H9 (cell line): ENCODE measurements at places on chromosomes 4 and X. TPM values are rescaled to one million over a fixed set of nuclear protein-coding genes. Genes with fewer than 3 reads are reported as not detected.

DNA sequence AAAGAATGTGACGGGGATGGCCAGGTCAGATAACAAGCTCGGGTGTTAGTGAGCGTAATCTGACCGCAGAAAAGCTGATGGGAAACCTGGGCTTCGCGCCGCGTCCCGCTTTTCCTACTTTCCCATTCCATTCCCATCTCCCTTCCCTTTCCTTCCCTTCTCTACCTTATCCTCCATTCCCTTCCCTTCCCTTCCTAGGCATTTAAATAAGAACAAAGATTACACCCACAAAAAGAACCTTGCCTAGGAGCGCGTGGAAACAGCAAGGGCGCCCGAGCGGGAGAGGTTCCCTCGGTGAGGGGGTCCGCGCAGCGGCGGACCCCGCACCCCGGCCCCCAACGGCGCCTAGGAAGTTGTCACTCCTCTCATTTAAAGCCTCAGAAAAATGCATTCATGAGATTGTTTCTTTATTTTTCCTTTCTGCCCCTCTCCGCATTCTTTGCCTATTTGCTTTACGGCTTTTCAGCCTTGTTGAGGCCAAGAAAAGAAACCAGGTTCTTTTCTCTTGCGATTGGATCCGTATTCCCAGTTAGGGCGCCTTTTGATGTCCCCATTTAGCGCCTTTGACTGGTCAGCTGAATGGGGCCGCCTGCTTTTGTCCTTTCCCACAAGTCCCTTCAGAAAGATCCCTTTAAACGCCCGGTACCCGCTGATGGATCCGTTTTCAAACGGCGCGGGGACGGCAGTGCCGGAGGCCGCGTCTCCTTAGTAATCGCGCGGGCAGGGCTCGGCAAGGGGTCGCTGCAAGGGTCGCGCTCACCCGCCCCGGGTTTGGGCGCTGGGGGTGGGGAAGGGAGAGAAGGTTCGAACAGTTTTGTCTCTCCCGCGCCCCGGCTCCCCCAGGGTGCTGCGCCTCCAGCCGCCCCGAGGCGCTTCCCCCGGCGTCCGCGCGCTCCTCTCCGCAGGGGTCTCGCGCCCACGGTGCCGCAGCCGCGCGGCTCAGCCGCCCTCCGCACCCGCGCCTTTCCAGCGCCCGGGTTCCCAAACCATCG is 54.1 kb upstream of the TMEM33 start:
- peak overlapping the region; percentile 32; the same call in 1 of the 2 replicates for H3K4me3 ChIP-seq
- peaks cover 87% of the 10 kb centered on the region for H3K27me3 ChIP-seq
- H3K36me3 ChIP-seq: no peaks in the 10 kb centered on the region
- H3K27ac ChIP-seq: no peak overlapping the region
- no peaks in the 10 kb centered on the region; the same call in 1 of the 2 replicates for H3K4me1 ChIP-seq

The ADH1A gene
- total RNA-seq: not detected in 2 replicates

- H3K4me3 ChIP-seq: no peak overlapping the region
- DNase-seq: no peak
- H3K36me3 ChIP-seq: no peaks in the 10 kb centered on the region
Measured at GRCh38 chr4:79865201-79865597, 207.8 kb downstream of the ANTXR2 start.

DNA sequence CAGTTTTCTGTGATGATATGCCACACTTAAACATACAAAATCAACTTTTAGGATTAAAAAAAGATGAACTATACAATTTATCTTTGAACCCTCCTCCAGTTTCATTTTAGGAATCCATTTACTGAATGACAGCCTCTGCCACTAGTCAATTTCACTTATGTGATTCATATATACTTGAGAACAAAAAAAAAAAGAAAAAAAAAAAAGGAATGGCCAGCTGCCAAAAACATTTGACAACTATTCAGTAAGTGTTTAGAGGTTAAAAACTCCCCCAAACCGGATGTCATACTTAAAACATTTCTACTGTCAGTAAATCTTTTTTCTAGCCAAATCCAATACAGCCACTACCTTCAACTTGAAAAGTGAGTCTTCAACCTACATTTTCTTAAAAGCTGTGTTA is 266.7 kb upstream of the MAGEB2 start:
- H3K4me3 ChIP-seq: no peak overlapping the region
- no peak for DNase-seq
- H3K4me1 ChIP-seq: no peaks in the 10 kb centered on the region

GRCh38 chr4:73415807-73416238 is 11.7 kb downstream of the ALB start:
- H3K36me3 ChIP-seq: no peaks in the 10 kb centered on the region
- H3K4me3 ChIP-seq: no peak overlapping the region
- DNase-seq: no peak
- H3K4me1 ChIP-seq: no peaks in the 10 kb centered on the region
- no peaks in the 10 kb centered on the region for H3K27me3 ChIP-seq

DNA sequence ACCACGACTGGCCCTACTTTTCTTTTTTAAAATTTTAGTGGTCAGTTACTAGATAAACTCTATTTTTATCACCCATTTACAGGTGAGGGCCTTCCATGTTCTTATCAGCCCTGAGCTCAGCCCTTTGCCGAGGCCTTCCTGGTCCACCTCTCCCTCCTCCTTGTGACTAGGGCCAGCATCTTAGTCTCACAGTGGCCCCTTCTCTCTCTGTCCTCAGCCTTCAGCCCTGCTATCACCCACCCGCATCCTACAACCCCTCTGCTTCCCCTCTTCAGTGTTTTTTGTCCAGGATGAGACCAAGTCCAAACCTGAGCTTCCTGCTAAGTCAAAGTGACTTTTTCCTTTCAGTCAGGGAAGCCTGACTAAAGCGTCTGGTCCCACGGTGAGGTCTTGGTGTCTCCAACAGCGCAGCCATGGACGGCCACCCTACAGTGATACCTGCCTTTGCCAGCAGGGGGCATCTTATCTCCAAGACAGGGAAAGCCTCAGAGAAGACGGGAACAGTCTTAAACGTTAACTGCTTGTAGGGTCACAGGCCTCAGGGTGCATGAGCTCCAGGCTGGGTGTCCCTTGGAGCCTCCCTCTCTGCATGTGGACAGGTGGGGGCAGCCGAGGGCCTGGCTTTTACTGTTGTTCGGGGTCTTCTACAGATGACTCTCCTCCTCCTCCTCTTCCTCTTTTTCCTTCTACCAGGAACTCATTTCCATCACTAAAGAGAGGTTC is 11.7 kb upstream of the GAGE10 start:
- no peak overlapping the region for H3K27ac ChIP-seq
- DNase-seq: peak; percentile 78
- H3K36me3 ChIP-seq: peaks cover 1% of the 10 kb centered on the region
- H3K27me3 ChIP-seq: no peaks in the 10 kb centered on the region
- H3K4me3 ChIP-seq: no peak overlapping the region

The PITX2 gene
- total RNA-seq: 7.5 and 8.5 TPM in 2 replicates

The TMEM185A gene
- 22.7 and 23.6 TPM in 2 replicates for total RNA-seq

GRCh38 chrX:96713303-96713702 is 28.7 kb downstream of the DIAPH2 start:
- H3K4me1 ChIP-seq: no peaks in the 10 kb centered on the region
- H3K27ac ChIP-seq: no peak overlapping the region
- no peak overlapping the region for H3K4me3 ChIP-seq
- DNase-seq: no peak

The HSPA4L gene
- total RNA-seq: 5.3 and 5.6 TPM in 2 replicates

DNA sequence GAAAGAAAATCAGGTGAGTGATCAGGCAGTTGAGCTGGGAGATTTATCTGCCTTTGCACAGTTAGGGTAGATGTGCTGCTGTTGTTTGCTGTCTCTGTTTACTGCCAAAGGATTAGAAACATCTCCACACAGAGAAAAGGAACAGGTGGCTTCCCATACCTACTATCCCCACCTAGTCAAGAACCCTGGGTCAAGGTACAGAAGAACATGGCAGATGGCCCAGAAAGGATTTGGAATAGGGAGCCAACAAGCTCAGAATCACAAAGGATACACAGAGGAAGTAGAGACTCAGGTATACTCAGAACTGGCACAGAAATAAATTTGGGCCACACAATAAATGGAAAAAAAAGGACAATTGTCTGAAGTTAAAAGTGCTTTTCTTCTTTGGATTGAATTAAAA is 64.3 kb downstream of the TIGD2 start:
- H3K36me3 ChIP-seq: no peaks in the 10 kb centered on the region
- H3K4me3 ChIP-seq: no peak overlapping the region
- no peak for DNase-seq
- H3K27ac ChIP-seq: no peak overlapping the region

- H3K36me3 ChIP-seq: no peaks in the 10 kb centered on the region
- no peak overlapping the region for H3K4me3 ChIP-seq
- no peaks in the 10 kb centered on the region for H3K27me3 ChIP-seq
- no peaks in the 10 kb centered on the region for H3K4me1 ChIP-seq
- no peak for DNase-seq
- no peak overlapping the region for H3K27ac ChIP-seq
Measured at GRCh38 chr4:69787879-69788278, 27.5 kb upstream of the SULT1B1 start.

- no peak for DNase-seq
- H3K36me3 ChIP-seq: no peaks in the 10 kb centered on the region
- no peak overlapping the region for H3K27ac ChIP-seq
Measured at GRCh38 chrX:12919051-12919450, 12.6 kb downstream of the TLR8 start.

The SLC25A43 gene
- total RNA-seq: 3.7 and 4.2 TPM in 2 replicates

GRCh38 chr4:17636341-17636695 is 21.9 kb downstream of the MED28 start:
- no peaks in the 10 kb centered on the region for H3K27me3 ChIP-seq
- DNase-seq: no peak
- peaks cover 37% of the 10 kb centered on the region for H3K36me3 ChIP-seq
- no peak overlapping the region for H3K27ac ChIP-seq
- no peak overlapping the region for H3K4me3 ChIP-seq

GRCh38 chr4:38570647-38571276 is 93.2 kb upstream of the KLF3 start:
- no peaks in the 10 kb centered on the region for H3K27me3 ChIP-seq
- DNase-seq: no peak
- no peak overlapping the region for H3K27ac ChIP-seq
- H3K36me3 ChIP-seq: no peaks in the 10 kb centered on the region
- H3K4me3 ChIP-seq: no peak overlapping the region

- no peaks in the 10 kb centered on the region for H3K4me1 ChIP-seq
- H3K4me3 ChIP-seq: no peak overlapping the region
- H3K27me3 ChIP-seq: no peaks in the 10 kb centered on the region
- no peak overlapping the region for H3K27ac ChIP-seq
Measured at GRCh38 chr4:124753941-124754581, 41.5 kb upstream of the ANKRD50 start.

DNA sequence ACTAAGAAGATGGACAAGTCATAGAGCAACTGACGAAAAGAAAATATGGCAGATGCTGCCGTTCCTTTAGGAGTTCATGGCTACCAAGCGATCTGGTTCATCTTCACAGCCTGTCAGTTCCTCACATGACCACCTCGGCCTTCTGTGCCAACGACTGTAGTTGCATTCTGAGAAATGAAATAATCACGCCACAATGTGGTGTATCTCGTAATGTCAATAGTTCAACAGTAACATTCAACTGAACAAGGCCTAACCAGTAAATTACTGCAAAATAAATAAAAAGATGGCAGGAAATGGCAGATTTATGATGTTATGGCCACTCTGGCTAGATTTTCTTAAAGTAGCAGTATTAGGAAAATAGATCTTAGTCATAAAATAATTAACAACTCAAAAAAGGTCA is 4.4 kb downstream of the GPRIN3 start:
- no peak overlapping the region for H3K4me3 ChIP-seq
- no peak overlapping the region for H3K27ac ChIP-seq
- H3K27me3 ChIP-seq: no peaks in the 10 kb centered on the region; the same call in 1 of the 2 replicates
- peaks cover 3% of the 10 kb centered on the region for H3K4me1 ChIP-seq
- no peak for DNase-seq

The SLC25A31 gene
- not detected in 2 replicates for total RNA-seq

- no peak overlapping the region for H3K4me3 ChIP-seq
- no peak for DNase-seq
- no peaks in the 10 kb centered on the region for H3K36me3 ChIP-seq
- H3K4me1 ChIP-seq: no peaks in the 10 kb centered on the region
Measured at GRCh38 chrX:136710325-136710951, 62.5 kb downstream of the CD40LG start.

The GPR143 gene
- 7.1 and 7.9 TPM in 2 replicates for total RNA-seq

- H3K4me3 ChIP-seq: no peak overlapping the region
- DNase-seq: no peak
- peaks cover 14% of the 10 kb centered on the region; the same call in 2 of the 3 replicates for H3K36me3 ChIP-seq
- no peaks in the 10 kb centered on the region for H3K27me3 ChIP-seq
- no peak overlapping the region for H3K27ac ChIP-seq
Measured at GRCh38 chr4:77045490-77045889, 30.3 kb downstream of the CCNI start.

GRCh38 chrX:18173494-18174180 is 47.0 kb downstream of the BEND2 start:
- H3K4me1 ChIP-seq: no peaks in the 10 kb centered on the region
- no peaks in the 10 kb centered on the region for H3K36me3 ChIP-seq
- DNase-seq: no peak
- no peak overlapping the region for H3K27ac ChIP-seq
- no peaks in the 10 kb centered on the region; the same call in 1 of the 2 replicates for H3K27me3 ChIP-seq

The GLUD2 gene
- total RNA-seq: 0.99 and 1.0 TPM in 2 replicates

GRCh38 chr4:153028535-153028934 is 92.4 kb downstream of the FHDC1 start:
- peak; percentile 49 for DNase-seq

DNA sequence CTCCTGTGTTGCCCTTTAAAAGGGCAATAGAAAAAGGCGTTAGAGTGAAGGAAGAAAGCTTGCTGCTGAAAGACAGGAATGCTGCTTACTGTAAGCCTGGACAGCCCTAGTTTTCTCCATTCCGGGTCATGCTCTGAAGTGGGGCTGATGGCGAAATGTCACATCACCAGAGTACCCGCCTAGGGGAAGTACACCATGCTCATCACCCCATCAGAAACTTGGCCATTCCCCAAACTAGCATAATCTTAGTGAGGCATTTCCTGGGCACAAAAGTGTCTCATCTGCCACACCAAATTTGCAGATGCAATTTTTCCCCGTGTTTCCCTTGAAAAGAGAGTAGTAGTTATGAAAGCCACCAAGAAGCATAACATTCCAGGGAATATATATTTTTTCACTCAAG is 47.8 kb upstream of the CAMK2D start:
- H3K27ac ChIP-seq: no peak overlapping the region
- H3K4me1 ChIP-seq: no peaks in the 10 kb centered on the region
- H3K4me3 ChIP-seq: no peak overlapping the region
- no peaks in the 10 kb centered on the region for H3K27me3 ChIP-seq
- H3K36me3 ChIP-seq: no peaks in the 10 kb centered on the region
- DNase-seq: no peak

- no peaks in the 10 kb centered on the region for H3K27me3 ChIP-seq
- DNase-seq: no peak
- H3K4me1 ChIP-seq: no peaks in the 10 kb centered on the region
- no peaks in the 10 kb centered on the region; the same call in 1 of the 3 replicates for H3K36me3 ChIP-seq
- H3K27ac ChIP-seq: no peak overlapping the region
- H3K4me3 ChIP-seq: no peak overlapping the region
Measured at GRCh38 chrX:44483965-44484606, 58.6 kb downstream of the FUNDC1 start.

DNA sequence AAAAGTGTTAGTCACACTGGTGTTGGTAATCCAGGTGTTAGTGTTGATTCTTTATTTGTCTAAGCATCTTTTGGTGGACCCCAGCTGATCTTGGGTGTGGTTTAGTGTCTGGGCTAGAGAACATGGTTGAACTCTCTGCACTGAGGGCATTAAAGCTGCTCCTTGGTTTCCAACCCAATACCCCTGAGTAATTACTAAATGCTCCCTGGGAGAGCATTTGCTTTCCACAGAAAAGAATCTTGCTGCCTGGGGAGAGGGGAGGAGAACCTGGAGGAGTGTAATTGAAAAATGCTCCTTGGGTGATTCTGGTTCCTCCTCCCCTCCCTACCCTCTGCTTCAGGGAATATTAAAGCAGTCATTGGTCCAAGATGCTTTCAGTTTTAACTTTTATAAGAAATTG is 3.1 kb downstream of the GUCY1B1 start:
- no peaks in the 10 kb centered on the region; the same call in 1 of the 2 replicates for H3K27me3 ChIP-seq
- no peak overlapping the region for H3K27ac ChIP-seq
